ENCODE measurements at places on chromosomes 11 and 22.

GRCh38 chr11:66346476-66347424 lies 679 bp downstream of the B4GAT1 start:
- H3K27me3 ChIP-seq: peaks cover 7% of the 10 kb centered on the region
- peak overlapping the region; percentile 97 for H3K4me3 ChIP-seq
- peaks cover 21% of the 10 kb centered on the region for H3K4me1 ChIP-seq
- H3K36me3 ChIP-seq: peaks cover 4% of the 10 kb centered on the region

DNA sequence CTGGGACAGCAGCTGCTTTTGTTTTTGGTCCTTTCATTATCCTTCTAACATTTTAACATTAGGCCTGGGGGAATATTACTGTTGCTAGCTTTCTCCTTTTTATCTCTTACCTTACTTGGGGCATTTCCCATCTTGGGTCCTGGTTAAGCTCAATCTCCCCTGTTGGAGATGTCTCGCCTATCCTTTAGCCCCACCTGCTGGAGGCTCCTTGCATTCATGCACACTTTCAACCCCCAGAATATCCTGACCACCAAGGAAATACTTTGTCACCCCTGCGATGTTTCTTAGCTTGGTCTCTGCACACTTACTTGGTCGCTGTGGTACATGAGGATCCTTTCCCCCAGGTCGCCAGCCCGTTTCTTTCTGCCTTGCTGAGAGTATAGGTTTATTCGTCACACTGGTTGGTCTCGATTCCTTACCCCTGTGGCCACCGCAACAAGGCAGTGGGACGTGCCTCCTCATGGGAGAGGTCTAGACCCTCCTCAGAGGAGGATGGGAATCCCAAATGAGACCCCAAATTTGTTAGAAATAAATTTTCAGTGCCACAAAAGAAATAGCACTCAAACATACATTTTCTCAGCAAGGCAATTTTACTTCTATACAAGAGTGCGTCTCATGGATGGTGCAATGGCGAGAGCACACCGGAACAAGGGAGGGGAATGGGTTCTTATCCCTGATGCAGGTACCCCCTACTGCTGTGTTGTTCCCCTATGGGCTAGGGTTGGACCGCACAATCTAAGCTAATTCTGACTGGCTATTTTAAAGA lies 5.4 kb upstream of the TXN2 start:
- H3K4me1 ChIP-seq: peaks cover 3% of the 10 kb centered on the region
- H3K4me3 ChIP-seq: no peak overlapping the region
- peaks cover 10% of the 10 kb centered on the region for H3K27me3 ChIP-seq
- peaks cover 31% of the 10 kb centered on the region for H3K36me3 ChIP-seq
- H3K27ac ChIP-seq: no peak overlapping the region
- DNase-seq: no peak

- H3K4me3 ChIP-seq: peak overlapping the region; percentile 84
- peaks cover 2% of the 10 kb centered on the region for H3K4me1 ChIP-seq
- peaks cover 15% of the 10 kb centered on the region for H3K27me3 ChIP-seq
- H3K27ac ChIP-seq: no peak overlapping the region
- no peak for DNase-seq
Observed at GRCh38 chr11:67022341-67022933, 497 bp upstream of the SYT12 start.

DNA sequence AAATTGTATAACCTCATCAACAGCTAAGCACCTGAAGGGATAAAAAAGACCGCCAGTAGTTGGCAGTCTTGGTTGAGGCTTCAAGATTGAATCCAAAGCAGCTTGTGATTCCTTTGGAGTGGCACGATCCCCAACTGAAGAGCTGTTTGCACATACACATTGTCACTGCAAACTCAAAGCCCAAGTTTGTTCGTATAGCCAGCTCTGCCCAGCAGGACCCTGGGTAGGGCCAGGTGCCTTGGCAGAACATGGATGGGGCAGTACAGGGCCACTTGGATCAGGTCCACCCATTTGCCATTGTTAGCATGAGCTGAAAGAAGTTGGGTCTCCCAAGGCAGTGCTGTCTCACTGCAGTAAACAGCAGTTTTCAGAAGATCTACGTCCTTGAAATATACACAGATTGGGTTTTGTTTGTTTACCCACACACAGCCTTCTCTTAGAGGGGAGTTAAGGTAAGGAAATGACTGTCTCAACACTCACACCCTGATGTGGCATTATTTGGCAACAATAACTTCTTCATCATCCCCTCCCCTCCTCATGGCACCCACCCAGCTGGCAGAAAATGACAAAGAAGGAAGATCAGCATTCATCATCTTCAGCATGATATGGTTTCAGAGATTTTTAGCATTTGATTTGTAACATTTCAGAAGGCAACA lies 132.9 kb downstream of the COMMD9 start:
- no peak for DNase-seq
- peaks cover 43% of the 10 kb centered on the region for H3K4me1 ChIP-seq
- peak overlapping the region; percentile 74 for H3K27ac ChIP-seq

DNA sequence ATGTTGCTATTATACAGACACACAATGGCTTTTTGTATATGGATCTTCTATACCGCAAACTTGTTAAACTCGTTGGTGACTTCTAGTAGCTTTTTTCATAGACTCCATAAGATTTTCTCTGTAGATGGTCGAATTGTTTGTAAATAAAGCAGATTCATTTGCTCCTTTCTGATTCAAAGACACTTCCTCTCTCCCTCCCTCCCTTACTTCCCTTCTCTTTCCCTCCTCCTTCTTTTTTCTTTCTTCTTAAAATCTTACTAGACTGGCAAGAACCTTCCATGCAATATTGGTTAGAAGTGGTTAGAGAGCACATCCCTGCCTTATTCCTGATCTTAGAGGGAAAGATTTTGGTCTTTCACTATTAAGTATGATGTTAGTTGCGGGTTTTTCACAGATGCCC lies 36.4 kb downstream of the MYEOV start:
- H3K27ac ChIP-seq: no peak overlapping the region
- no peak overlapping the region for H3K4me3 ChIP-seq
- peaks cover 2% of the 10 kb centered on the region for H3K4me1 ChIP-seq

- no peak overlapping the region for H3K4me3 ChIP-seq
- no peak for DNase-seq
- no peaks in the 10 kb centered on the region for H3K4me1 ChIP-seq
- H3K27me3 ChIP-seq: no peaks in the 10 kb centered on the region
Observed at GRCh38 chr11:104464691-104465090, 300.7 kb upstream of the PDGFD start.

GRCh38 chr11:80632691-80633090 lies 1191.9 kb upstream of the TENM4 start:
- H3K36me3 ChIP-seq: no peaks in the 10 kb centered on the region
- no peak overlapping the region for H3K4me3 ChIP-seq
- no peak overlapping the region for H3K27ac ChIP-seq
- no peak for DNase-seq
- no peaks in the 10 kb centered on the region for H3K4me1 ChIP-seq
- no peaks in the 10 kb centered on the region for H3K27me3 ChIP-seq

DNA sequence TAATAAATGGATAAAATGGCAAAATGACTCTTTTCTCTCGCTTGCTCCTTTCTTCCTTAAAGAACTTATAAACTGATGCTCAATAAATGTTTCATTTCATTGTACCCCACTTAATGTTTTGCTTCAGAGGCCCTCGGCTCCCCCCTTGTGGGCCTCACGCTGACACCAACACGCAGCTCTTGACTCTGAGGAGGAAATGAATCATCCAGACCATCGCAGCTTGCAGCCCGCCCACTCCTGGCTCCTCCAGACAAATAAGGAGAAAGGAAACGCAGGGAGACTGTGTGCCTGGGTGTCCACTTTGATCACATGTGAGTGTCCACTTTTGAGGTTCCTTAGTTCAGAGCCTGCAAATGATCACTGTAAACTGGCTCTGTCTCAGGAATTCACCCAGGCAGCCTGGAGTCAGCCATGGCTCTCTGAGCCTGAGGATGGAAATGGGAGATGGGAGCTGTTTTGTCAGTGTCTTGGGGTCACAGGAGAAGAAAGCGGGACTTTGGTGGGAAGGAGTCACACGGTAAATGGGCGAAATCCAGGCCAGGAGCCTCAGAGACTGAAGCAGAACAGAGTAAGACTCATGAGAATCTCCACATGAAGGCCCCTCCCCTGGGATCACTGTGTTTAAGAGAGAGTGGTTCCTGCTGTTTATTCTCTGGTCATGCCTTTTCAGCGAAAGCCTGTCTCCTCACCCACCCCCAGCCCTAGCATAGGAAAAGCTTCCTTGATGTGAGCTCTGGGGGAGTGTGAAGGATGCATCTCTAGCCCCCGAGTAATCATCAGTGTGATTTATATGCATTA lies 96.5 kb downstream of the CWC15 start:
- DNase-seq: no peak
- H3K4me1 ChIP-seq: peaks cover 8% of the 10 kb centered on the region
- H3K4me3 ChIP-seq: peak overlapping the region; percentile 17
- no peaks in the 10 kb centered on the region for H3K36me3 ChIP-seq
- no peaks in the 10 kb centered on the region for H3K27me3 ChIP-seq

Measured in glutamatergic neuron (in vitro differentiated cells).